Occipital lobe (tissue), 3 donors: ENCODE measurements at places on chromosomes 2 and 18.

GRCh38 chr2:180099308-180099707 lies 92.2 kb upstream of the CWC22 start:
- no peak for DNase-seq

DNA sequence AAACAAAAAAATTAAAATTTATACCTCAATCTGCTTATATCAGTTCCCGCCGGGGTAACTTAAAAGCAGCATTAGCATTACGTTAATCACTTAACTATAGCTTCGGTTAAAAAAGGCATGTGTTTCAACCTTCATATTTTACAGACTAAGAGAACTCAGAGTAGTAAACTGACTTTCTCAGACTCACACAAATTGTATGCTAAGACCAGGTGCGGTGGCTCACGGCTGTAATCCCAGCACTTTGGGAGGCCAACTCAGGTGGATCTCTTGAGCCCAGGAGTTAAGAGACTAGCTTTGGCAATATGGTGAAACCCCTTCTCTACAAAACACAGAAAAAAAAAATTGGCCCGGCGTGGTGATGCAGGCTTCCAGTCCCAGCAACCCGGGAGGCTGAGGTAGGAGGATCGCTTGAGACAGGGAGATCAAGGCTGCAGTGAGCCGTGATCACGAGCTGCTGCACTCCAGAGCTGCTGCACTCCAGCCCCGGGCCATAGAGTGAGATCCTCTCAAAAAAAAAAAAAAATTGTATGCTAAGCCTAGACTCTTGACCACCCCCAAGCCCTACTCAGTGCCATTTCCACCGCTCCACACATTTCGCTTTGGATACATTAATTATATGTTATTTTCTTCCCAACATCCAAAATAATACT lies 2.4 kb downstream of the HNRNPLL start:
- DNase-seq = no peak

GRCh38 chr2:45494275-45494977 lies 116.6 kb downstream of the SRBD1 start:
- no peak for DNase-seq

DNA sequence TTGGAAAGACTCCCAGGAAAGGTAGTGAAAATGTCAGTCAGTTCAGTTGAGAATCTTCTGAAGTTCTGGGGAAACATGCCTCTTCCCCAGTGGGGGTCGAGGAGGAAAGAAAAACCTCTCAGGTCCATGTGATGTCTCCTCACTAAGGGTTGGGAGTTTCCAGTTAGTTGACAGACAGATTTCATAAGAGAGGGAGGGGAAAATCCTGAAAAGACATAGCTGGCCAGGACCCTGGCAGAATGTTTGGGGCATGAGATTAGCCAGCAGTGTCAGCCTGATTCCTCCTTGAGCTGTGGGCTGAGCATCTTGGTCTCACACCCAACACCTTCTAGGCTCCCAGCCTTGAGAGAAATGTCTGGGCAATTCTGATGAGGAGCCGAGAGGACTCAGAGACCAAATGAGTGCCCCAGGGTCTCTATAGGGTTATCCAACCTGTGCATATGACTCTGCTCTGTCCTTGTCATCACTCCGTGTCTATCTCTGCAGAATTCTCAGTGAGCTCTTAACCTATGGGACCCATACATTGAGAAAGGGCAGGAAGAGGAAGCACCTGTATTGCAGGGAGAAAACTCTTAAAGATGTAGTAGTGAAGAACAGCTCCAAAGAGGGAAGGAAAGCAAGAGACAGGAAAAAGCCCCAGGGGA lies 13.9 kb downstream of the BMP10 start:
- no peak for DNase-seq
